Thyroid gland (tissue), 4 donors: ENCODE measurements at places on chromosomes 11 and 22. TPM values are rescaled to one million over a fixed set of nuclear protein-coding genes. Genes with fewer than 3 reads are reported as not detected.

DNA sequence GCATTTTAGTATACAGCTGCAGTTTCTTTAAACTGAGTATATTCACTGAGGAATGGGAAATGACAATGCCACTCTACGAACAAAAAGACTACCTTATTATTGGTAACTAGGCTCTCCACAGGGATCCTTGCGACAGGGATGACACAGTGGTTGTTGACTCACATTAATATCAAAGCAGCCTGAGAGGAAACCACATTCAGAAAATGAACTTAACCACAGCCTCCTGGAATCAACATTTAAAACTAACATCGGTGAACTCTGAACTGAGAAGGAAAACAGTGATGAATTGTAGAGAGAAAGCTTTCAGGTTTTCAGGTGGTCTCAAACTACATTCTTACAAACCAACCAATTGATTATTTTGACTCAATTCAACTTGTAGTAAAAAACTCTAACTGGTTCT, 90.3 kb upstream of the MTMR2 start:
- peaks cover 14% of the 10 kb centered on the region for H3K4me1 ChIP-seq
- H3K27me3 ChIP-seq, result no peaks in the 10 kb centered on the region
- no peaks in the 10 kb centered on the region for H3K36me3 ChIP-seq

DNA sequence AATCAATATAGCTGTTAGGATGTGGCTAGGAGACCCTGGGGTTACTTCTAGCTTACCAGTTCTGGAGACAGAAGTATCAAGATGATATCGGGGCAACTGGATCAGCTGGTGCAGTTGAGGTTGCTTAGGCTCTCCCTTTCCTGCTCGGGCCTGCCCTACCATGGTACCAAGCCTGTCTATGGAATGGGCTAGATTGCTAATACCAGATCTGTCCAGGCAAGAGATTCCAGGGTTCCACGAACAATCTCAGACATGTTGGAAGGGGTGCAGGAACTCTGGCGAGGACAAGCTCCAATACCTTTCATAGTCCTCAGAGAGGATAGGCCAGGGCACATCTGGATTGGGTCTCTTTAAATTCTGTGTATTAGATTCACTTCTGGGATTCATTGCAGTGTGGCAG, 53.8 kb downstream of the ADM start:
- H3K27me3 ChIP-seq, result no peaks in the 10 kb centered on the region
- no peaks in the 10 kb centered on the region for H3K4me1 ChIP-seq
- no peak overlapping the region for H3K27ac ChIP-seq
- DNase-seq, result no peak
- H3K36me3 ChIP-seq, result no peaks in the 10 kb centered on the region

DNA sequence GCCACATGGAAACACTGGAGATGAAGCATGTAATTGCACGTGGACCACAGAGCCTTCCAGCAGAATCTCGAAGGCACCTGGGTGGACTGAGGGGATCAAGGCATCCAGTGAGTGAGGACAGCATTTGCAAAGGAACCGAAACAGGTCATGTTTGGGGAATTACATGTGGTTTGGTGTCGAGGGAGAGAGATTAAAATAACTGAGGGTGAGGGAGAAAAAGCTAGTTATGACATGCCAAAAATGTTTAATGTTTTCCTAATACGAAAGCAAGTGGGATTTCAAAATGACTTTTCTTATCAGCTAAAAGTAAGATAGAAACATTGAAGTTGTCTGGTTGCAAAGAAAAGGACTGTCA, 157.1 kb downstream of the BLID start:
- H3K27me3 ChIP-seq, result no peaks in the 10 kb centered on the region
- no peaks in the 10 kb centered on the region for H3K36me3 ChIP-seq
- no peak overlapping the region for H3K4me3 ChIP-seq
- no peak for DNase-seq
- H3K27ac ChIP-seq, result no peak overlapping the region

GRCh38 chr22:33099593-33099992, 41.4 kb upstream of the SYN3 start:
- no peaks in the 10 kb centered on the region for H3K27me3 ChIP-seq
- no peak overlapping the region for H3K27ac ChIP-seq
- no peak overlapping the region for H3K4me3 ChIP-seq
- no peak for DNase-seq
- H3K4me1 ChIP-seq, result no peaks in the 10 kb centered on the region
- no peaks in the 10 kb centered on the region for H3K36me3 ChIP-seq

DNA sequence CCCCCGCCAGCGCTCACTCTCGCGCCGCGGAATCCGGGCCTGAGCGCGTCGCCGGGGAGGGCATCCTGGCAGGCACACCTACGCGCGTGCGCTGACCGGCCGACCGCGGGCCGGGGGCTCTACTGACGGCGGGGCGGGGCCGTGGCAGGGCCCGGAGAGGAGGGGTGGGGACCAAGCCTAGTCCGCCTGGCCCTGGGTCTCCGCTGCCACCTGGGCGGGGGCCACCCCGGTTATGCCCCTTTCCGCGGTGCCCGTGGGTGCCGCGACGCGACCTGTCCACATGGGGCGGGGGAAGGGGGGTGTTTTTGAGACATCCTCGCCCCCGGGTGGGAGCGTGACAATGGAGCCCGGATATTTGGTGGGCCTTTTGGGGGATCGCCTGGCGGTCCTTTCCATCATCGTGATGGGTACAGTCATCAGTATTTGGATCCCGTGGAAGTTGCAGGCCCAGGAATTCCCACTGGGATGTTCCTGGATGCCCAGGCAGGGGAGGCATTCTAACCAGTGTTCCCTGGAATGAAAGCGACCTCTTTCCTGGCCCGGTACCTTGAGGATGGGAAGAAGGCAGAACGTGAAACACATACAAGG, 2.2 kb downstream of the NCAM1 start:
- no peaks in the 10 kb centered on the region for H3K36me3 ChIP-seq
- no peak for DNase-seq
- H3K4me3 ChIP-seq, result peak overlapping the region; percentile 74
- no peak overlapping the region for H3K27ac ChIP-seq

DNA sequence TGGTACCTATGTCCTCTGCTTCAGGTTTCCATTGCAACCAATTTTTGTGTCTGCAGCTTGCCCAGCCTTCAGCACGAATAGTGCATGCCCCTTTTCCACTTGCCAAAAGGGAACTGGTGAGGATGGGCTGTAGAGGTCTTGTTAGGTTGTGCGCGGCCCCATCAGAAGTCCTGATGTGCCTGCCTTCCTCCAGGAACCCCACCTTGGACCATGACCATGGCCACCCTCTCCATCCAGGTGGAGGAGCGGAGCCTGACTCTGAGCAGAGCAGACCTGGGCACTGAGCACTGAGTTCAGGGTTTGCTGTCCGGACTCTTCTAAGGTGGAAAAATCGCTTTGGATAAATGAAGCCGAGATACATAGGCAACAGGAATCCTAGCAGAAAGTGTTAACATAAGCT, 6.9 kb downstream of the GLB1L2 start:
- H3K36me3 ChIP-seq, result no peaks in the 10 kb centered on the region
- H3K27ac ChIP-seq, result no peak overlapping the region
- no peaks in the 10 kb centered on the region for H3K4me1 ChIP-seq
- H3K27me3 ChIP-seq, result no peaks in the 10 kb centered on the region

DNA sequence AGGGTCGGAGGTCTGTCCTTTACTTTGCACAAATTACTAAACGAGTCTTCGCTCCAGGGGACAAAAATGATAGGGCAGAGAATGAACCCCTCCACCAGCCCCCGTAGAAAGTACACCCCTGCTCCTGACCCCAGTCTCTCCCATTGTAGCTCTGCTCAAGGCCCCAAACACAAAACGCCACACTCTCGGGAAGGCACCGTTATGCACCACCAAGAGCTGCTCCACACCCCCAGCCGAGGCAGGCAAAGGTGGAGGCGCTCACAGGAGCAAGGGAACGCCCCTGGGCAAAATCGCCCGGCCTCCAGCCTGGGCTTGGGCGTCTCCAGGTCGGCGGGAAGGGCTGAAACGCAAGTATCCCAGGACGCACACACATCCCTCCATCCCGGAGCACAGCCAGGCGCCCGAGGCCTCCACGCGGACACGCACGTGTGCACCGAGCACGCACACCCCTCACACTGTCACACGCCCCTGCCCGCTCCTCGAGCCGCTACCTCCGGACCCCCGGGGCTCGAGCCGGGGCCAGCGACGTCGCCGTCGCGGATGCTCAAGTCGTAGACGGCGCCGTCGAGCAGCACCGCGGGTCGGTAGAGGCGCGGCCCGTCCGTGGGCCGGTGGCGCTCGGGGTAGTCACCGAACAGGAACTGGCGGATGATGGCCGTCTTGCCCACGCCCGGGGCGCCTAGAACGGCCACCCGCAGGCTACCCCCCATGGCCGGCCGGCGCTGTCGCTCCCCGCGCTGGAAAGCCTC, 786 bp downstream of the RASL10A start:
- no peaks in the 10 kb centered on the region for H3K36me3 ChIP-seq
- peaks cover 17% of the 10 kb centered on the region for H3K27me3 ChIP-seq
- no peak overlapping the region for H3K27ac ChIP-seq
- peaks cover 51% of the 10 kb centered on the region for H3K4me1 ChIP-seq

DNA sequence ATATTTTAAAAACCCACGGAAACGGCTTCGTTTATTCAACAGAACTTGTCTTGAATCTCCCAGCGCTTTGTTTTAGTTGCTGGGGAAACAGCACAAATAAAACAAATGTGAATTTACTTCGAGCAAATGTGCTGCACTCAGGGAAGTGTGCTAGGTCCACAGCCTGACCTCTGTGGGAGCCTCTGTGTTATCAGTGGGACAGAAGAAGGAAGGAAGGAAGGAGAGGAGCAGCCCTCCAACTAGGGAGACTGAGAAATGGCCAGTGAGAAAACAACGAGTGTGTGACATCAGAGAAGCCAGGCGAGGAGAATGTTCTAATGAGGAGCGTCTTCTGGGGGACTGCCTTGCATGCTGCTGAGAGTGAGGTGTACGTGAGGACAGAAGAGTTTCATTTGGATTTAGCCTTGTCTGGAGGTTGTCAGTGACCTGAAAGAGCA, 42.7 kb downstream of the PPP6R3 start:
- no peak for DNase-seq
- H3K27me3 ChIP-seq, result no peaks in the 10 kb centered on the region
- peaks cover 88% of the 10 kb centered on the region for H3K4me1 ChIP-seq

- H3K27me3 ChIP-seq, result no peaks in the 10 kb centered on the region
- H3K4me1 ChIP-seq, result peaks cover 18% of the 10 kb centered on the region
- peak overlapping the region; percentile 43 for H3K27ac ChIP-seq
These were observed 26.7 kb downstream of the FAM83F start for GRCh38 chr22:40021401-40022000.

- no peak overlapping the region for H3K27ac ChIP-seq
- no peaks in the 10 kb centered on the region for H3K27me3 ChIP-seq
- H3K4me1 ChIP-seq, result peaks cover 30% of the 10 kb centered on the region
- H3K4me3 ChIP-seq, result no peak overlapping the region
- no peaks in the 10 kb centered on the region for H3K36me3 ChIP-seq
- DNase-seq, result no peak
These were observed 26.2 kb downstream of the UBASH3B start for GRCh38 chr11:122681735-122682134.

GRCh38 chr11:43504316-43504950, 145.7 kb downstream of the TTC17 start:
- H3K4me3 ChIP-seq, result no peak overlapping the region
- peak; percentile 11 for DNase-seq
- H3K27me3 ChIP-seq, result no peaks in the 10 kb centered on the region
- H3K4me1 ChIP-seq, result no peaks in the 10 kb centered on the region

DNA sequence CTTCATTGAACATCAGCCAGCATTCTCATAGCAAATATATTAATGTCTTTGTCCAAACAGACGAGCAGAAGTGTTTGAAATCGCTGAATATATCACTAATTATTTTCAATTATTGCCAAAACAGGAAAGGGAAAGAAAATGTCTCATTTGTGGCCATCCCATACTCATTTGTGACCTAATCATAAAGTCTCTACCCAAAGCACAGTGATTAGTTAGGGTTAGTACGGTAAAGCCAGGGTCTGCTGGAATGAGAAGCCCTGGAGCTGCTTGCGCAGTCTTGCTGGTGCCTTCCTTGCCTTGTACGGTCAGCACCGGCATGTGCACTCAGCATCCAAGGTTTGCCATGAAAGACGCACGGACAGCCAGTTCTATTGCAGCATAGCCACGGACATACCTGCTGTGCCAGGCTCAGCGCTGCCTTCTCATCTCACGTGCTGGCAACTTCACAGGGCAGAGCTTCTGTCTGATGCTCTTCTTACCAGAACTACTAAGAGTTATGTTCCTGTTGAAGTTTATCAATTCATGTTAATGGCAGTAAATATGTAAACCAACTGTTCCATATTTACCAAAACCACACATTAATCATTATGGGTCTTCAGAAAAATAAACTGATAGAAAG, 74.7 kb upstream of the POU2AF2 start:
- H3K4me1 ChIP-seq, result no peaks in the 10 kb centered on the region
- no peak overlapping the region for H3K27ac ChIP-seq
- H3K27me3 ChIP-seq, result no peaks in the 10 kb centered on the region
- no peak for DNase-seq
- no peaks in the 10 kb centered on the region for H3K36me3 ChIP-seq

DNA sequence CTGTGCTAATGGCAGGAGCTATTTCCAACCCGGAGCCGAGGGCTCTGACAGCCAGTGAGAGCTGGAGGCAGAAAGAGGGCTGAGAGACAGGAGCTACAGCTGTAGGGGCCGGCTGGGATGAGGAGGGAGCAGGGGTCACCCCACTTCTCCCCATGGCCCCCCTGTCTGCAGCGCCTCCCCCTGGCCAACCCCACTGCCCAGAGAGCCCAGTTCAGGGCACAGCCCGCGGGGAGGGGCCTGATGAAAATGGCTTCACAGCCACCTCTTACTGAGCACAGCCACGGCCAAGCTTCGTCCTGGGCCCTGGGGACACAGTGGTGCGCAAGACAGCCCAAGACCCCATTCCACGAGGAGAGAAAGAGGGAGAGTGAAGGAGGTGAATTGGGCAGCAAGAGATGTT, 27.9 kb downstream of the RPL3 start:
- H3K4me3 ChIP-seq, result no peak overlapping the region
- DNase-seq, result no peak
- peak overlapping the region; percentile 76 for H3K27ac ChIP-seq
- peaks cover 5% of the 10 kb centered on the region for H3K4me1 ChIP-seq
- H3K27me3 ChIP-seq, result no peaks in the 10 kb centered on the region

DNA sequence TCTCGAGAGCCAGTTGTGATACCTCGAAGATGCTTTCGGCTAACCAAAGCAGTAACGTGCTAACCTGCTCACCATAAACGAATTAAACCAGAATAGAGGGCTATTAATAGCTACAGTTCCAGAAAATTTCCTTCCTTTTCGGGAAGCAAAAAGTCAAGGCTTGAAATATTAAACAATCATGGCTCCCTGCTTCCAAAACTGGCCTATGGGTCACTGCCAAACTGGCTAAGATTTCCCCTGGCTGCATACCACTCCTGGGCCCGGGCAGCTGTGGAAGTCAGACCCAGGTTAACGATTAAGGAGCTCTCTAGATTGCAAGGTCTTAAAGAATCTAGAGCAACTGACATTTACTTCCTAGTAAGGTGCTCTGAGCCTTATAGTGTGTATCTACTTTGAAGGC, 1.7 kb downstream of the AMOTL1 start:
- peak overlapping the region; percentile 87 for H3K27ac ChIP-seq
- H3K27me3 ChIP-seq, result no peaks in the 10 kb centered on the region
- H3K4me3 ChIP-seq, result no peak overlapping the region
- H3K36me3 ChIP-seq, result no peaks in the 10 kb centered on the region

- H3K4me3 ChIP-seq, result no peak overlapping the region
- H3K27ac ChIP-seq, result peak overlapping the region; percentile 83
- H3K27me3 ChIP-seq, result no peaks in the 10 kb centered on the region
- peak; percentile 94 for DNase-seq
- H3K36me3 ChIP-seq, result no peaks in the 10 kb centered on the region
- peaks cover 95% of the 10 kb centered on the region for H3K4me1 ChIP-seq
These were observed 6.7 kb upstream of the AHNAK start for GRCh38 chr11:62553080-62553838.

The PIH1D2 gene
- total RNA-seq, result 12.0 TPM

The KCNJ11 gene
- 18.9 TPM for total RNA-seq

The SCN3B gene
- 15.3 TPM for total RNA-seq

The CBX7 gene
- 70.0 TPM for total RNA-seq

The APOBEC3A gene
- not detected for total RNA-seq

The ANO1 gene
- total RNA-seq, result 29.8 TPM

The GGTLC2 gene
- not detected for total RNA-seq

The APOL4 gene
- not detected for total RNA-seq

The FEN1 gene
- 6.3 TPM for total RNA-seq

The C11orf86 gene
- total RNA-seq, result not detected

The MFRP gene
- total RNA-seq, result not detected
